ENCODE measurements at places on chromosomes 7 and 10. TPM values are rescaled to one million over a fixed set of nuclear protein-coding genes. Genes with fewer than 3 reads are reported as not detected.

GRCh38 chr7:95467912-95468607 is 17.7 kb upstream of the ASB4 start:
- DNase-seq, result no peak

DNA sequence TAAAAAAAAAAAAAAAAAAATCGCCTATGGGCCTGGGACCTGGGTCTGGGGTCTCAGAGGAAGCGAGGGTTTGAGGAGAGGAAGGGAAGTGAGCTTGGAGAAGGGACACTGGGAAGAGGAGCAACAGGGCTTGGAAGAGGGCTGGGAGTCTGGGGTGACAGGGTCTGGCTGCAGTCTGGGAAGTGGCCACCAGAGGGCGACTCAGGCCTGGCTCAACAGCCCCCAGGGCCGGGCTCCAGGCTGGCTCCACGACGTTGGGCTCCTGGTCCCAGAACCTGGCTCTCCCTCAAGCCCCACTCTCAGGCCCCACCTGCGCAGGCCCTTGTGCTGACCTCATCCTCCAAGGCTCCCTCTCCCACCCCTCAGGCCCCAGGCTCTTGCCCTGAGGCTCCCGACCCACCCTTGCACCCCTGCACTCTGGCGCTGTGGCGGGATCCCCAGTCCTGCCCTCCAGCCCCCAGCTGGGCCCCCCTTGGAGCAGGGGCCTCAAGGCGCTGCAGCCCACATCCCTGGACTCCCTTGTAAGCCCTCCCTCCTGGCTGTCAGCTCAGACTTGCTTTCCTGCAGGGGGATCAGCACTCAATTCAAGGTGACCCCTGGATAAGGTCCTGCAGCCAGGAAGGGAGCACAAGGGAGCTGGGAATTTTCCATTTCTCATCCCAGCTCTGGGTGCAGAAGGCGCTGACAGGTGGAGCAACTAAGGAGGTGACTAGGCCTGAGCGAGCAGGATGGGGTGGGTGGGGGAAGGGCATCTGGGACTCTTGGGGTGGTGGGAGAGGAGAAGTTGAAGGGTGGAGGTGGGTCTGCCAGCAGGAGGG is 5.4 kb upstream of the SPACDR start:
- DNase-seq, result peak; percentile 72

GRCh38 chr10:97914171-97914836 is 64.7 kb downstream of the GOLGA7B start:
- DNase-seq, result no peak

- DNase-seq, result peak; percentile 86
Measured at GRCh38 chr7:36667007-36667745, 57.1 kb downstream of the AOAH start.

- peak; percentile 38 for DNase-seq
Measured at GRCh38 chr10:44788147-44789129, 122.7 kb upstream of the TMEM72 start.

The HNRNPF gene
- 129 TPM for total RNA-seq

The SPAM1 gene
- not detected for total RNA-seq

The CLRN3 gene
- not detected for total RNA-seq

Data from M059J (cell line).